AG09309 (cell line): ENCODE measurements at places on chromosomes 16 and 17.

- no peak for DNase-seq
Measured at GRCh38 chr17:49259663-49260010, 29.1 kb upstream of the PHOSPHO1 start.

DNA sequence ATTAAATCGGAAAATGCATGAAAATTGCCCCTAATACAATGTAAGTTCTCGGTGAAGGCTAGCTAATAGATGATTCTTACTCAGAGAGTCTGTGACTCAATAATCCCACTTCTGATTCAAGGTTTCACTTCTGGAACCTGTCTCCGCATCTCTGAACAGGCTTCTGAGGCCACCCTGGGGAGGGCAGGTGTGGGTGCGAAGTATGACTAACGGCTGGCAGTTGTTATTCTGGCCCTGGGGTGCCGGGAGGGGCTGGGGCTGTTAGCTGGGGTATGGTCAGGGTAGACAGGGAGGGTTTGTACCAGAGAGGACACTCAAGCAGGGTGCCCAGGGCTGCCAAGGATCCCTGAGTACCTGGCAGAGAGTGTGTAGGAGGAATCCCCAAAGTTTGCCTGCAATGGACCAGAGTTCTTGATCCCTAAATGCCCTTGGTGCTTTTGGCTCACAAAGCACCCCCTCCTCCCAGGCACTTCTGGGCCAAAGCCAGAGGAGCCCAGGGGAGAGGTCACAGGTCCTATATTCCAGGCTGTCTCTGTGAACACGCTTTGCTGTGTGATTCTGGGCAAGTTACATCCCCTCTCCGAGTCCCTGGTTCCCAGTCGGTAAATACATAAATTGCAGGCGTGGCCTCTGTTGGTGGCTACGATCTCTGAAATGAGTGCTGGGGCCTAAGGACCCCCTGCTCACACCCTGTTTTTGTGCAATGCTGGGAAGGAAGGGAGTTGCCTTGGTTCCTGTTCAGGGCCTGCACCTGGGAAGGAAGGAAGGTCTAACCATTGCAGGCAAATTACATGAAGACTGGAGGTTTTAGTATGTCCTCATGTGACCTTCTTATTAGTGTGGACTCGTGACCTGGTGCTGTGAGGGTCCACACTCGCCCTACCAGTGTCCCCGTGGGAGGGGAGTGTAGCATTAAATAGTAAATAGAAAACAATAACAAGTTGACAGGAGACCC, 49.9 kb upstream of the CPNE2 start:
- no peak for DNase-seq

GRCh38 chr16:87555647-87556046, 46.7 kb upstream of the JPH3 start:
- no peak for DNase-seq

DNA sequence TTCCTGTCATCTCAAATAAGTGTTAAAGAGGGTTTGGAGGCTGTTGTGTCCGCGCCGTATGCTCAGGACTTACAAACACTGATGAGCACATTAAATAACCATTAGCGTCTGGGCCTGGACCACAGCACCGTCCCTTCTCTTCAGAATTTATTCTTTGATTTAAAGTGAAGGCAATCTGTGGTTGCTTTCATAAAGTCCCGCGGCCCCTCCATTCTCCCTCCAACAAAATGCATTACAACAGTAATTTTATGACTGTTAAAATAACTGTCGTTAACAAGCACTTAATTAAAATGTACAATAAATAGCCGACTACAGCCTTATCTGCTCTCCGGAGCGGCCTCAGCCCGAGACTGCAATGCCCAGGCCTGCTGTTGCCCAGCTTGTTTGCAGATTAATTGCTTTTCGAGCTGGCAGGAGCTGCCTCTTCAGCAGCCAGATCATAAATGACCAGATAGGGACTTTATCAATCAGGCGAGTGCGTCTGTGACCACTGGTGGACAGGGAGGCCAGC, 30.6 kb upstream of the IRX3 start:
- DNase-seq, result no peak

DNA sequence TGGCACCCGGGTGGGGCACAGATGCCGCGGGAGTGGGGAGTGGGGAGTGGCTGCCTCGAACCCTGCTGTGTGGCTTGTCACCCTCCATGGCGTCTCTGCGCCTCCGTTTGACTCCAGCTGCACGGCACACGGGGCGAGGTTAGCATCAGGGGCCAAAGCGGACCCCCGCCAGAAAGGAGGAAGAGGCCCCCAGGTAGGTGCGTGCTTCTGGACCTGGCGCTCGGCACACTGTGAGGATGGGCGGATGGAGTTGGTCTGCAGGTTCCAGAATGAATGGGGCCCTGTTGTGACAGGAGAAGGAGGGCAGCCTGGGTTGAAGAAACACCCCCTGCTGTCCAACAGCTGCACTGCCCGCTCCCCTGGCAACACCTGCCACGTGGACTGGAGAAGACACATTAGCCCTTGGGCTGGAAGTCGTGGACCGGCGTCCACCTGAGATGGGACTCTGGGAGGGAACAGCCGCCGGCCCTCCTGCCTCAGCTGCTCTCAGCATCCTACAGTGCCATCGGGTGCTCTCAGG, 9.4 kb upstream of the FASN start:
- DNase-seq, result no peak
